Immature natural killer cell (primary cell): ENCODE measurements at places on chromosomes 2 and 18.

DNA sequence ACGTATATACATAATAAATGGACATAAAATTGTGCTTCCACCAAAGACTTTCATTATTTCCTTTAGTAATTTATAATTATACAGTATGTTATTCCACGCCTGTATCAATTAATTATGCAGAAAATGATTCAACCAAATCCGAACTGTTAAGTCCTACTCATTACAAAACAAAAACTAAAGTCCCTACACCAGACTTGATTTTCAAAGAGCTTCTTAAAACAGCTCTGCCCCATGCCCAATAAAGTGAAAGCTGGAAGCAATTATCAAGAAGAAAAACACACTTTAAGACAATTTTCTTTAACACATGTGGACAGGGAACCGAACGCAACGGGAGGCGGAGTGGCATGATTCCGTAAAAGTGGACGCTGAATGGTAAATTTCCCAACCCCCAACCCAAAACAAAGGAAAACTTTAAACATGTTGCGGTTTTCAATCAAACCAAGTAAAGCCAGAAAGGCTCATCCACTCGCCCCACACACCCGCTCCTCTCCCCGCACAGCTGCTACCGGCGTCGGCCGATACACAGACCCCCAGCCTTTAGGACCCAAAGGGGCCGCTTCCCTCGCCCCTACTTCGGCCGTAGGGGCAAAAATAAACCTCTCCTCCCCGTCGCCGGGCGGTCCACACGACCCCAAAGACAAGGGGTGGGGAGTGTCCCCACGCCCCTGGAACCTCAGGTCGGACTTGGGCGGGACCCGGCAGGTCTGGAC, 705 bp downstream of the YES1 start:
- DNase-seq: no peak

GRCh38 chr2:69518841-69519240, 81.6 kb upstream of the NFU1 start:
- peak; percentile 7 for DNase-seq

GRCh38 chr18:29012364-29012763, 835.4 kb upstream of the CDH2 start:
- DNase-seq: no peak

DNA sequence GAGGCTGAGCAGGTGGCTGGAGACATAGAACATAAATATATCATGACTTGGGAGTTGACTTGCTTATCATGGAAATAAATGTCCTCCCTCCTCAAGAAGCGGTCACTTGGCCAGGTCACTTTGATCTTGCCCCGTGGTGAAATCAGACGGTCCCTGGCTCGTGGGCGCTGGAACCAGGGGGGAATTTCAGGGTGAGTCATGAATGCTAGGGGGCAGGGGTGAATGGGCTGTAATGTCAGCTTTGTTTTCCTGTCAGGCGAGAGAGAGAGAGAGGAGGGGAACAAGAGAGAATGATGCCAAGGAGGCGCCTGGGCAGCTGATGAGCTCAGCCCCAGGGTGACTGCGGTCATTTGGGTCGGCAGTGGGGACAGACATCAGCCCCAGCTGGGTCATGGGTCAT, 47.7 kb downstream of the RRM2 start:
- DNase-seq: no peak

DNA sequence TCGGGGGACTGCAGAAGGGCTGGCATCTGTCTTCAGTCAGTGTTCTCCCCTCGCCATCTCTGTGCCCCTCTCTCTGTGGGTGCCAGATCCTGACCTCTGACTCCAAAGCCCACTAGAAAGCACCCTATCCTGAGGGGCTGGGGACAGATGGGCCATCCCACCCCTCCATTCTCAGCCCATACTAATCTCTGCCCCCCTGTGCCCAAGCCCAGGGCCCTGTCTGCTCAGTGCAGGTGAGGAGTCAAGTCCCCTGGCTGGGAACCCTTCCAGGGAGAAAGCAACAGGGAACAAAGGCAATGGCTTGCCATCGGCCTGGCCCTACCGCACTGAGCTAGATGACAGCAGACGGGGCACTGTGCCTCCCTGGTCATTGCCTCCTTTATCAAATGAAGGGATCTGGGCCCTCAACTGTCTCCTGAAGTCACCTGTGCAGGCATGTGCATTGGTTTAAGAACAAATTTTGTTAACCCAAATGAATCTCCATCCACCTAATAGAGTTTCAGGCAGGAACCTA, 42.7 kb upstream of the ID2 start:
- DNase-seq: no peak

DNA sequence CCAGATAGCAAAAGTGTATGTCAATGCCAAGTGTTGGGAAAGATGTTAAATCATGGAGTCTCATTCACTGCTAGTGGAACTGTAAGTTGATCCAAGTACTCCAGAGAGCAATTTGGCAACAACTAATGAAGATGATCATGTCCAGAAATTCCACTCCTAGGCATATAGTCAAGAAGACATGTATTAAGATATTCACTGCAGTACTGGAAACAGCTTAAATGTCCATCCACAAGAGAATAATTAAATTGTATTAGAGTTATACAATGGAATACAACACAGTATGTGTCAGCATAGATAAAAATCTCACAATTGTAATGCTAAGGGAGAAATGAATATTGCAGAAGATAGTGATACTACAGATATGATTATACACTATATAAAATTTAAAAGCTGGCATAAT, 15.2 kb upstream of the LBH start:
- DNase-seq: no peak

GRCh38 chr18:27652480-27653121, 467.5 kb upstream of the CHST9 start:
- DNase-seq: no peak

GRCh38 chr2:70454936-70455544, 98.6 kb downstream of the TGFA start:
- no peak for DNase-seq

DNA sequence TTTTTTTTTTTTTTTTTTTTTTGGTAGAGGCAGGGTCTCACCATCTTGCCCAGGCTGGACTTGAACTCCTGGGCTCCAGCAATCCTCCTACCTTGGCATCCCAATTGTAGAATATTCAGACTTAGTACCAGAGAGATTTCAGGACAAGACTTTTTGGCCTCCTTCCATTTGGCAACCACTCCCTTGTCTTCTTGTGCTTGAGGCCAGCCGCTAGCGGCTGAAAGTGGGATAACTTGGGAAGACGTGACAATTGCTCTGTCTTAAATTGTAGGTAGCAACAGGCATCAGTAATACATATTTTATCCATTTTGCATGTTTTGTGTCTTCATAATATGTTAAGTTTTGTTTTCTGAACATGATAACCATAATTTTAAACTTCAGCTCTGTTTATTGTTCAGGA, 53.3 kb upstream of the TTN start:
- no peak for DNase-seq

- DNase-seq: no peak
Observed at GRCh38 chr2:233690444-233690843, 2.2 kb upstream of the UGT1A6 start.

DNA sequence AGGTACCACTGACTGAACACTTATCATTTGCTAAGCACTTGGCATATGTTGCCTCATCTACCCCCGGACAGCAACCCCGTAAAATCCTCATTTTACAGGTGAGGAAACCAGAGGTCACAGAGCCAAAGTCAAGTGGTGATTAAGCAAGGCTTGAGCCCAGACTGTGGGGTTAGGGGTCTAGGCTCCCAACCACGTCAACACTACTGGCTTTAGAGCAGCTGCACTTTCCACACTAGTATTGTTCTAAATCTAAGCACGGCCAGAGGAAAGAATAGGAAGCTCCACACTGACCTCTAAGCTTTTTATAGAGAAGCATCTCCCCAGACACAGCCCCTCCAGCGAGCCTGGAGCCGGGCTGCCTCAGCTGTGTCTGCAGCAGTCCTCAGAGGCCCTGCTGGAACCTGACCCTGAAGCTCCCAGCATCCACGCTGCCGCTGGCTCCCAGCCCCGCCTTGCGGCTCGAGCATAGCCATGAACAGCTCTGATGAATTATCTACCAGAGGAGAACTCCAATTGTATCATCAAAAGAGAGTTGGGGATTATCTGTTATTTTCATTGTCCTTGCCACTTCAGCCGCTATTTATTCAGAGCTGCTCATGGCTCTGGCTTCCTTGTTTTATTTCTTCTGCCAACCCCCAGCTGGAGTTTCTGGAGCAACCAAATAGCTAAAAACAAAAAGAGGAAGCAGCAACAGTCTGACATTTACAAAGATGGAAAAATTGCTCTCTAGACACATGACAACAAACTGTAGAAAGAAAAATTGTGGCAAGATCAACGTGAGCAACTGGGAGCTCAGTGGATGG, 62.2 kb upstream of the RTN4 start:
- no peak for DNase-seq

DNA sequence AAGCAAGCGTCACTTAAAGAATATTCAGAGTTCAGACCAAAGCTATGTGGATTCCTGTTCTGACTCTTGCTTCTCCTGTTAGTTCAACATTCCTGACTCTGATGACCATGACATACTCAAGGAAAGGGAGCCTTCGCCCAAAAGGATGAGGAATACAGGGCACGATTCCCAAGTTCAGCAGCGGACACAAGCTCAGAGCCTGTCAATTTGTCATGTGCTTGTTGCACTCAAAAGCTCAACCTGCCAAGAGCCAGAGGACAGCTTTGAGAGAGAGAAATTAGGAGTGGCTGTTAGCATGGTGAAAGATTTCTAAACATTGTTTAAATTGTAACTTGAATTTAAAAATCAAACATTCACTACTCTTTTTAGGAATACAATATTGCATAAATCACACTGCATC, 33.3 kb downstream of the APLF start:
- DNase-seq: no peak

DNA sequence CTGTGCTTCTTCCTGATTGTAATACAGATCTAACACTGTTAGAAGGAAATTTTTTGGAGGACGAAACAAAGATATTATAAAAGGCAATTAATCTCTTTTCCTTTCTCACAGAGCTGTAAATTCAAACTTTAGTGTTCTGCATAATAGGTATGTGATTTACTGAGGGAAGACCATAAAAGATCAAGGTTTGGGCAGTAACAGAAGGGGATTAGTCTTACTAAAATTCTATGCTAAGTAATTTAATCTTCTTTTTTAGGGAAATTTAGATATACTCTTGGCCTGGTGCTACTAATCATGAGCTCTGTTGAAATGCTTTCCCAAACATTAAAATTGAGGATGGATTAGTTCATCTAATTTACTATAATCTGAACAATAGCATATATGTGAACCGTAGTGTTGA, 8.8 kb upstream of the QPCT start:
- DNase-seq: no peak

- DNase-seq: no peak
Observed at GRCh38 chr2:64085936-64086335, 58.3 kb downstream of the PELI1 start.

- DNase-seq: no peak
Observed at GRCh38 chr18:61887838-61888237, 5.0 kb downstream of the RNF152 start.

DNA sequence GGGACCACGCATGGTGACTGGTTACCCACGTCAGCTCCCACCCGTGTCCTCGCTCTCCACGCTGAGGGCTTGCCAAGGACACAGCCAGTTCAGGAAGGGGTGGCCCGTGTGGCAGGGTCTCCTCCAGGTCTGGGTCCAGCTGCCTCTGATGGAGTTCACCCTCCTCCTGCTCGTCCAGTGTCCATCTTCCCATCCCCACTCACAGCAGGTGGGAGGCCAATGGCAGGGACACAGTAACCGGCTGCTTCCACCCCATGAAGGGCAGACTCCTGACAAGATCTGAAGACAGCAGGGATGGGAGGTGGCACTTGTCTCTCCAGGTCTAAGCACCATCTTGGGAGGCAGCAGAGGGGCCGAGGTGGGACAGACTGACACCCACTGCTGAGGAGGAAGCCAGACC, 106.4 kb downstream of the NDUFA10 start:
- DNase-seq: no peak

- DNase-seq: no peak
Observed at GRCh38 chr2:74131901-74132300, 15.8 kb downstream of the BOLA3 start.

GRCh38 chr2:239096676-239097427, 249.0 kb downstream of the TWIST2 start:
- peak; percentile 19 for DNase-seq

DNA sequence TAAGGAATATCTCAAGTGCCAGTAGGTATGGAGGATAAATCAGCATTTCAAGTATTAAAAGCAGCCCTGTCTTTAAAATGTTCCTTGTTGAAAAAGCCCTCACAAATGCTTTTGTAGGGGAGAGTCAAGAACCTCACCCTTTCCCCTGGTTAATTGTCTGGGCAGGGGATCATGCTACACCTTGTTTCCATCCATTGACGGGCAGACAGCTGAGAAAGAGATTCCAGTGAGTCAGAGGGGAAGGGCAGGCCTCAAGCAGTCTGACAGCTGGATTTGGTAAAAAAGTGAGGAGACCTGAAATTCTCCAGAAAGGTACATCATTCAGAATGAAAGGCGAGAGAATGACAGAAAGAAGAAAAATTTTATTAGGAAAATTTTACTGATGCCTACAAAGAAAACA, 203.2 kb upstream of the CYP26B1 start:
- DNase-seq: no peak

DNA sequence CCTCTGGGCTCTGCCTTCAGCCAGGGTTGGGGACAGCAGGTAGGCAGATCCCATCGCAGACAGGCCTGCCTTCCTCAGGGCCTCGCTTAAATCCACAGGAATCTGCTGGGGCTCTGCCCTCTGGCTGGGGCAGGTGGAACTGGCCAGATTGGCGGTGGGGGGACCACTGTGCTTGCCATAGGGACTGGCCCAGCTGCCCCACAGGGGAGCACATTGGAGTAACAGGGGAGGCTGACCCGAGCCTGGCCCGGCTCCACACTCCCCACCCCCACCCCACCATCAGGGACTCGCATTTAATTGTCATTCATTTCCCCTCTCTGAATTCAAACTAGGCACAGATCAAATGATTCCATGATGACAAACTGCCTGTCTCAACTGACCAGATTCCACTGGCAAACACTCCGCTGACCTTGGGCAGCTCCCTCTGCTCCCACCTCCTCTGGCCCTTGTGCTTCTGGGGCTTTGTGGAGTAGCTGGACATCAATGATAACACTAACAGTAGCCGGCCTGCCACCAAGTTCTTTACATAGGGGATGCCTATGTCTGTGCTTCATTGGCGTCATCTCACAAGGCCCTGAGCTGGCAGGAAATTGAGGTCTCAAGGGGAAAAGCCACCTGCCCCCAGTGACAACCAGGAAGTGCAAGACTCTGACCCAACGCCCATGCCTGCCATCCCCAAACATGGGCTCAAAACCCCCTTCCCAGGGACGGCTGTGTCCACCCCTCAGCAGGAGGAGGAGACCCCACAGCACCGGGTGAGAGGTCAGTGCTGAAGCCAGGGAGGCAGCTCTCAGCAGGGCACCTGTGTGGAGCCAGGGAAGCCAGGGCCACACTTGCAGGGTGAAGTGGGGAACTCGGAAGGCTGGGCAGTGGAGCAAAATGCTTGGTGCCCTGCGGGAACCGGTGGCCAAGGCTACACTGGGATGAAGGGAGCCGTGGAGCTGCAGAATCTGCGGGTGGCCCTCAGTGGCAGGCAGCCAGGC, 2.1 kb upstream of the B3GNT7 start:
- DNase-seq: peak; percentile 88
